Left lobe of liver (tissue), 2 donors: ENCODE measurements at places on chromosomes 2 and 18.

GRCh38 chr2:52611759-52612158 lies 1155.8 kb upstream of the CHAC2 start:
- no peak for DNase-seq

- DNase-seq = no peak
These were observed 57.7 kb upstream of the ASPRV1 start for GRCh38 chr2:70019096-70019495.

GRCh38 chr2:240494194-240494793 lies 58.8 kb downstream of the GPC1 start:
- no peak for DNase-seq

GRCh38 chr2:241553512-241553830 lies 5.1 kb upstream of the BOK start:
- no peak for DNase-seq

DNA sequence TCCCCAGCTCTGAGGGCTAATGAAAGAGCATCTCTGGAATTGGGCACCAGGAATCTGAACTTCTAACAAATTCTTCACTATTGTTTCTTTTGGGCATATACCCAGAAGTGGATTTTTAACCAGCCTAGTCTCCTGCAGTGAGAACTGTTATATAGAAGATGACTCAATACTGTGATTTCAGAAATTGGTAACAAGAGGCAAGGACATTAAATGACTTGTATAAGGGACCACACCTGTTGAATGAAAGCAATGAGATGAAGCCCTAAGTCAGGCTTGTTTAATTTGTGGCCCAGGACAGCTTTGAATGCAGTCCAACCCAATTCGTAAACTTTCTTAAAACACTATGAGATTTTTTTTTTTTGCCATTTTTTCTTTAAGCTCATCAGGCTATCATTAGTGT lies 57.9 kb downstream of the EPC2 start:
- no peak for DNase-seq
